ENCODE measurements at places on chromosomes 2 and 18.

DNA sequence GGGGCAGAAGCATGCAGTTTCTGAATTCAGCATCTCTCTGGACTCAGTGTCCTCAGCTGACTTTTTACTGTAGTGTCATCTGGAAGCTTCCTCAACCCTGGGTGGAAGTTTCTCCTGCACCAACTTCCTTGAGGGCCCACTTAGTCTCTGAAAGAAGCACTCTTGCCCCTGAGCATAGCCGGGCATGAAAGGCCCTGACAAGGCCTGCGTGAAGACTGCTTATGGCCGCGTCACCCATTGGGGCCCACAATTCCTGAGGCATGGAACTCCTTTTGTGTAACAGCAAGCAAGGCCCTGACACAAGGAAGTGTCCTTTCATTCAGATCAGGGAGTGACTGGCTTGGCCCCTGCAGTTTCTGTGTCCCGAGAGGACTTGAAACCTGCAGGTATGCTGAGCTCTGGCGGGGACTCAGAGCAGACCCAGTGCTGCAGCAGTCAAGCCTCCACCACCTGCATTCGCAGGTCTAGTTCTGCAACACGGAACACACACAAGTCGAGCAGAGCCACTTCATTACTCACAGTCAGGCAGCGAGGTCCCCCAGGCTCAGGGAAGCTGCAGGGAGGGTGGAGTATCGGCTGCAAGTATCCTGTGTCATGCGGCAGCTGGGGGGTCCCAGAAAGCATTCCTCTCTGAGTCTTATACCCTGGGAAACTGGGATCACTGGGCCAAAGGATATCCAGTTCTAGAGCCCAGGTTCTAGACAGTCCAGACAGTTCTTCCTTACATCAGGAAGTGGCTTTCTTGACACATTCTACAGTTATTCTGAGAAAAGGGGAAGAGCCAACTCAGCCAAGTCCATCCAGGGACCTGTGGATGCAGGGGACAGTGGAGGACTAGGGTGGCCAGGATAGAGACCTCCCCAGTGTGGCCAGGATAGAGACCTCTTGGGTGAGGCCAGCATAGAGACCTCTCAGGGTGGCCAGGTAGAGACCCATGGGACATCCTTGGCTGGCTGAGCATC, 35.6 kb upstream of the PRLH start:
- no peak for DNase-seq

- DNase-seq: no peak
Observed at GRCh38 chr2:147845411-147845971, 662 bp downstream of the ACVR2A start.

- DNase-seq: no peak
Observed at GRCh38 chr2:11048335-11049008, 106.8 kb upstream of the SLC66A3 start.

GRCh38 chr2:8442833-8443486, 238.9 kb upstream of the ID2 start:
- no peak for DNase-seq

DNA sequence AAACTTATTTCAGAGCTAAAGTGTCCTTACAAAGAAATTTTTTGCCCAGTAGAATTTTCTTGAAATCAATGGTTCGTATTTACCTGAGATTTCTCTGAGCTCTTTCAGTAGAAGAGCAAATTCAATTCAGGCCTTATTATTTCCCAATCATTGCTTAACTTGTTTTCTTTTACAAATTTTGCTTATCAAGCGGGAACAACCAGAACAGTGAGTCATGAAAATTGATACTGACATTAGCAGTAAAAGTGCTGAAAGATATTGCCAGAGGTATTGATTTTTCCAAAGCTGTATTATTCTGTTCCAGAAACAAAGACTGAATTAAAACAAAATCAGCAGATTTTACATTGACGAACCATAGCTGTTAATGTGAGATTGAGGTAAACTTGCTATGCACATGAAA, 10.1 kb upstream of the RIOK3 start:
- DNase-seq: no peak

- no peak for DNase-seq
Observed at GRCh38 chr2:241984271-241984655, 114.7 kb downstream of the RTP5 start.

DNA sequence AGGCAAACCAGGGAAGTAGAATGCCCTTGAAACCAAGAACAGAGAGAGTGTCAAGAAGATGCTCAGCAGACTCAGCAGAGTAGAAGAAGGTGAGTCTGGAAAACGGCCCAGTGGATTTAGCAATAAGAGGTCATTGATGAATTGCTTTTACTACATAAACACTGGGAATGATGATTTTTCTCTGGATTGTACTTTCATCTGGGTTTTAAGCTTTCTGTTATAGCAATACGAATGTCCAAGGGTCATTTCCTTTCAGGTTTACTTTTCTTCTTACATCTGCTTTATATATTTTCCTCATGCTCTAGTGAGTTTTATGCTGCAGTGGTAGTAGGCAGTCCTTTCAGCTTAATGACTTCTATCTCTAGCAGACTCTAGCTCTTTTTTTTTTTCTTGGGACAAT, 16.9 kb downstream of the EML6 start:
- no peak for DNase-seq

DNA sequence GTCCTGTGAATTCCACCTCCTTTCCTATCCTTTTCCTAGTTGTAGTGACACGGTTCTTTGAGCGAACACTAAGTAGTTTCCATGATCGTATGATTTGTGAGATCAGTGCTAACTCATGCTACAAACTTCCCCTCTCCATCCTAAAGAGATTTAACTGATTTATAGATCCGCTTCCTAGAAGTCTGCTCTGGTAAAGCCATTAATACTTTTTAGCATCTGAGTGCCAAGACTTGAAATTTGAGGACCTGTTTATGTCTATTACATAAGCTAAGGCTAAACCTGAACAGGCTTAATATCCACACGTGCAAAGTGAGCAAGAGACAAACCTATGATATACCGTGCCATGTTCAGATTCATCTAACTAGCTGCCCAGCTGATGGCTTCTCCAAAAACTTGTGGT, 14.9 kb downstream of the PROKR1 start:
- no peak for DNase-seq

GRCh38 chr2:105801961-105802360, 57.2 kb downstream of the NCK2 start:
- no peak for DNase-seq

DNA sequence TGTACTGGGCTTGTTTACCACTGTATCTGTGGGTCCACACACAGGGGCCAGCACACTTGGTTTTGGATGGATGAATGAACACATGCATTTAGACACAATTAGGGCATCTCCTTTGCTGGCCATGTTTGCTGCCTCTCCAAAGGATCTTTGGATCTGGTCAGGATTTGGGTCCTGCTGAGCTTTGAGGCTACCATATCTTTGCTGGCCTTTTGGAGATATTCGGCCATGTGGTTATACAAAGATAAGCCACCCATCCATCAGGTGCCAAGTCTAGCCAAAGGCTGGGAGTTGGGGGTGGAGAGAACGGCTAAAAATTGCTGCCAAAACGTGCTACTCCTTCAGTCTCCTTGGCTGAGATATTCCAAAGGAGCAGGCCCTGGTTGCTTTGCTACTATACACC, 18.2 kb upstream of the FZD7 start:
- DNase-seq: no peak

DNA sequence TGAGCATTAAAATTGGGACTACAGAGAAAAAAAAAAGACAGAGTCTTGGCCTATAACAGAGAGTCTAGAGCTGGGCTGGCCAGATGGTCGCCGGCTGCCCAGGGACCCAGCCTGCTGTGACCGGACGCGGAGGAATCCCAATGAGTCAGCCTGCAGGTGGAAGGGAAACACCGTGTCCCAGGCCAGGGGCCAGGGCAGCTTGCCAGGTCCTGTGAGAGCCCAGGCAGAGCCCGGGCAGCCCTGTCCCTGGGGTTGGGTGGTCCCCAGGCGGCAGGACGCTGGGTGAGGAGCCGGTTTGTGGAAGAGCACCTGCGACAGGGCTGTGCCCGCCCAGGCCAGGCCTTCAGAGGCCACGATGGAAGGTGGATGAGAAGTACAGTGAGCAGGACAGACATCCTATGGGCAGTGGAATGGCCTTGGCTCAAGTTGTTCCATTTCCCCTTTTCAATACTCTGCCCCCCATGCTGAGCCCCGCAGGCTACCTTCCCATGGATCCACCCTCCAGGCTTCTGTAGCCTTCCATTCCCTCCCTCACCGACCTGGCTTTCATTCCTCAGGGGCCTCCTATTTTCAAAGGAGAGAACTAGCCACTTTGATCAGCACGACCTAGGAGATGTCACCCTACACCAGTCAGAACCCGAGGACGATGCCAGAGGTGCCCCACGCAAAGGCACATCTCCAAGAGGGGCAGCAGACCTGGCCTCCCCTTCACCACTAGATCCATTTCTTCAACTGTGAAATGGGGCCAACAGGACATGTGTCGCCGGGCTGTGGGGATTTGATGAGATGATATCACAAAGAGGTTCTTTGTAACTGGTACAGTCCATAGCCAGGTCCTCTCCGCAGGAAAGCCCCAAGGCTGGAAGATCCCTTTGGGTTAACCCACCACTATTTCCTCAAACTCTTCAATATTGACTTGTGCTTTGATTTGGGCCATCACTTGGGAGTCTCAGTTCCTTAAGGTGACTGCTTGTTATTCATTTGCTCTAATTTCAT, 87.5 kb downstream of the POLR1A start:
- peak; percentile 50 for DNase-seq

GRCh38 chr18:22173221-22173927, 4.0 kb downstream of the GATA6 start:
- DNase-seq: no peak

DNA sequence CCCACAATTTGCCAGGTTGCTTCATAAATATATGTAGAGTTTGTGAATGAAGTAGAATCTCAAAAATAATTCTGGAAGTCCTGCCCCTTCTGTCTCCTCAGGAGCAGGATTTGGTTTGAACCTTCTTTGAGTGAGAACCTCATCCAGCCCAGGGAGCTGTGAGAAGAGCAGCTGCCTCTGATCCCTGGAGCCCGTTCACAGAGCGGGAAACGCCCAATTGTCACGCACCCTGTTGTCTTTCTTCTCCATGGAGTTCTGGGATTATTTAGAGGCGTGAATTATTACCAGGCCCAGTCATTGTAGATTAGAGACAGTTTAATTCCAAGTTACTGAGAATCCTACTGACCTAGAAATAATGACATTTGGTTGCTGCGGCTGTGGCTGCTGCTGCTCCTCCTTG, 66.1 kb downstream of the TPO start:
- no peak for DNase-seq

DNA sequence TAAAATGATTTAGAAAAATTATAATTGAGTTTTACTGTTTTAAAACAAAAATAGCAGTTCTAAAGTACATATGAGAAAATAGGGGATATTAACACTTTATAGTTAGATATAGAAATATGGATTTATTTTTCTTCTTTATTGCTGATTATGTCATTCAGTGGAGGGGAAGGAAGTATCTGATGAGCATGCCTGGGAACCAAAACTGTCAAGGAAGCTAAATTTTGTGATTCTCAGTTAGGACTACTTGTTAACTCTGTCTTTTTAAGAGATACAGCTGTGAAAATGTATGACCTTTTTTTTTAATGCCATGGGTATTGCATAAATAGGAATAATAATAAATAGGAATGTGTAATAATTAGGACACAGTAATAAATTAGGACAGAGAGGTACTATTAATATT, 44.8 kb downstream of the ITGAV start:
- DNase-seq: no peak

- no peak for DNase-seq
Observed at GRCh38 chr2:47091118-47091517, 64.0 kb downstream of the STPG4 start.

DNA sequence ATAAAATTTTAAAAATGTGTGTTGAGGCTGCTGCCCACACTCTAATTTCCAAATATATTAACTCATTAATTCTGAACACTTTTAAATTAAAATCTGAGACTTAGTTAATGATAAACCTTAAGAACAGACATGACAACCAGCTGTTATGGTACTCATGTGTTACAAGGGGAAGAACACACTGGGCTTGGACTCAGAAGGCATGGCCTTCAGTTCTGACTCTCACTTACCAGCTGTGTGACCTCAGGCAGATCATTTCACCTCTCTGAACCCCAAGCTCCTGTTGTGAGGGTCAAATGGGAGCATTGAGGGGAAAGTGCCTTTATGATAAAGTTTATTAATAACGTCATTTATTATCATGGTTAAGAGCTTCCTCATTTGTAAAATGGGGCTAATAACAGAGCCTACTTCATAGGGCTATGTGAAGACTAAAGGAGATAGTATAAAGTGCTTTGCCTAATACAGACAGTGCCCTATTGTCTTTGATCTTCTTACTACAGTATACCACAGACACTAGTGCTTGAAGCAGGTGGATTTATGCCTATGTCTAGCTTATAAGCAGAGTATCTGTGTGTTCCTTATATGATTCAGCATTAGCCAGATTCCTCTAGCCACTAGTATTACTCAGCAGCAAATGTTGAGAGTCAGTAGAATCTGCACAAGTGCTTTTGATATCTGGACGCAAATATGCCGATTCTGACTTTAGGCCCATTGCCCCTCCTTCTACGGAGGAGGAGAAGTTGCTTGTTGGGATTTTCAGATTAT, 99.6 kb downstream of the SGPP2 start:
- DNase-seq: no peak

DNA sequence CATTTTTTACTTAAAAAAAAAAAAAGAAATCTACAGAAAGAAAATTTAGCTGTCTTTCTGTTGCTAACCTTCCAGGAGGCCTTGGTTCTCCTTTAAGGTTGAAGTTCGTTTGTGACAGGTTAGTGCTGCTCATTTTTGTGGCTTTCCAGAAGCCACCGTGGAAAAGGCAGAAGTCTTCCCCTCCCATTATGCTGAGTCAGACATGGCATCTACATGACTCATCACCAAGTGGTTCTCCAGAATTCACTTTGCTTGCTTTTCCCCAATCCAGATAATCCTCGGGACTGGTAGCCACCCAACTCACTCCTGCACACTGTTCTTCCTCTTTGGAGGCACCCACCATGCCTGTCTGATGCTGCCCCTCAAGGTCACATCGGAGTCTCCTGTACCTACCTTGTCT, 228.7 kb downstream of the PIK3C3 start:
- DNase-seq: peak; percentile 20

DNA sequence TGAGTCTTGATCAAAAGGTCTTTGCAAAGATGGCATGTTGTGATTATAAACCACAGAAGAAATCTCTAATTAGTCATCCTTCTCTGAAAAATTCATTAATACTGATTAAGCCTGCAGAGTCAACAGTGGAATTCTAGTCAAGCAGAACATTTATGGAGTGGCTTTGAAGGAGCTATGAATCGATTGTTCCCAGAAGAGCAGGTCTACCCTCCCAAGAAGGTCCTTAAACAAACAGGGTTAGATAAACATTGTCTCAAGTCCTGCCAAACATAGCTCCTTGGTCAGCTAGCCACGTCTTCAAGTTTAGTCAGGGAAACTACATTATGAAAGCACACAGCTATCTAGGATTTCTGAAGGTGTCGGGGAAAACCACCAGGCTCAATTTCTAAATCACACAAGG, 88.9 kb downstream of the ITGA4 start:
- no peak for DNase-seq

DNA sequence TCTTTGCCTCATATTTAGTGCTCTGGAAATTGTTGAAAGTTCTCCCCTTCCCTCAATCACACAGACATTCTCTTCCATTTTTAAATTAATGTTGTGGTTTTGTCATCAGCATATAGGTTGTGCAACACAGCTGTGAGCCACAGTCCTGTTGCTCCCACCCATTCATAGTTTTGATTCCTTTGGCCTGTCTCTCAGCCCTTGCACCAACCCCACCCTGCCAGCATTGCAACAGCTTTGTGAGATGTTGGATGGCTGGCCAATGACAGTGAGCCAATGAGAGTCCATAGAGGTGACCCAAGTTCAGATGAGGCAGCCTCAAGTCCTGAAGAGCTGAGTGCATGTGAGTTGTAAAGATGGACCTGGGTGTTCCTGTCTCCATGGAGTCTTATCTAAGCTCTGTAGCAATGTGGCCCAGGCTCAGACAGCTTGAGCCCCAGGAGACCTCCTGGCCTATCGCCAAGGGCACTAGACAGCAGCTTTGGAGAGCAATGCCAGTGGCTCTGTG, 775.5 kb downstream of the RNF144A start:
- no peak for DNase-seq

Measured in NCI-H446 treated with DMSO at 0.1 percent for 48 hours (cell line).